ENCODE measurements at places on chromosomes 1 and 21.
A peak's percentile ranks its signal among the peaks of the same experiment; 100 is the strongest.

GRCh38 chr1:205339717-205340116, 17.0 kb downstream of the KLHDC8A start:
- no peak for DNase-seq

- DNase-seq, result no peak
These were observed 226.7 kb downstream of the KCNT2 start for GRCh38 chr1:196381544-196381943.

- DNase-seq, result no peak
These were observed 59.8 kb downstream of the ERG start for GRCh38 chr21:38438462-38438893.

DNA sequence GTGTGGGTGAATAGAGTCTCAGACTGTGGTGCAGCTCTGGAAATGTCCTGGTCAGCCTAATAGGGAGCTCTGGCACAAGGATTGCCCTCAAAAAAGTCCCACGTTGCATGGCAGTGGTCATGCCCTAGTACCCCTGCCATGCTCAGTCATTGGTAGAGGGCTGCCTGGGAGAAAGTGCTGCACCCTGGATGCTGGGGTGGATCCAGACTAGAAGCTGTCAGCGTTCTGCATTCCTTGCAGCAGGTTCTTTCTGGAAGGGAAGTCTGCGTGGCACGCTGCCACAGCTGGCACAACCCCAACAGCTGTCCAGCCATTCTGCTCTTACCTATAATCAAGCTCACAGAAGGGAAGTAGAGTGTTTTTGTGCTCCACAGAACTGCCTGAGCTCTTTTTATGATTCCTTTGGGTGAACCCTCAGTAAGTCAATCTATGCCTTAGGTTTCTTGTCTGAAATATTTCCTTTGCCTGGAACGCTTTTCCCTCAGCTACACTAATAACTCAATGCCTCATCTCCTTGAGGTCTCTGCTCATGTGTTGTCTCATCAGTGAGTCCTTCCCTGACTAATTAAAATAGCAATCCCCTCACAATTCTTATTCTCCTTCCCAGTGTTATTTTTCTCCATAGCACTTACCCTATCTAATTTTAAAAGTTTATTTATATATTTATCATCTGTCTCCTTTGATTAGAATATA, 61.5 kb upstream of the JAK1 start:
- DNase-seq, result no peak

GRCh38 chr1:206419783-206420182, 50.5 kb upstream of the IKBKE start:
- no peak for DNase-seq

GRCh38 chr21:37460196-37460595, 93.6 kb downstream of the DYRK1A start:
- no peak for DNase-seq

- no peak for DNase-seq
These were observed 1.2 kb upstream of the FHAD1 start for GRCh38 chr1:15245593-15246360.

DNA sequence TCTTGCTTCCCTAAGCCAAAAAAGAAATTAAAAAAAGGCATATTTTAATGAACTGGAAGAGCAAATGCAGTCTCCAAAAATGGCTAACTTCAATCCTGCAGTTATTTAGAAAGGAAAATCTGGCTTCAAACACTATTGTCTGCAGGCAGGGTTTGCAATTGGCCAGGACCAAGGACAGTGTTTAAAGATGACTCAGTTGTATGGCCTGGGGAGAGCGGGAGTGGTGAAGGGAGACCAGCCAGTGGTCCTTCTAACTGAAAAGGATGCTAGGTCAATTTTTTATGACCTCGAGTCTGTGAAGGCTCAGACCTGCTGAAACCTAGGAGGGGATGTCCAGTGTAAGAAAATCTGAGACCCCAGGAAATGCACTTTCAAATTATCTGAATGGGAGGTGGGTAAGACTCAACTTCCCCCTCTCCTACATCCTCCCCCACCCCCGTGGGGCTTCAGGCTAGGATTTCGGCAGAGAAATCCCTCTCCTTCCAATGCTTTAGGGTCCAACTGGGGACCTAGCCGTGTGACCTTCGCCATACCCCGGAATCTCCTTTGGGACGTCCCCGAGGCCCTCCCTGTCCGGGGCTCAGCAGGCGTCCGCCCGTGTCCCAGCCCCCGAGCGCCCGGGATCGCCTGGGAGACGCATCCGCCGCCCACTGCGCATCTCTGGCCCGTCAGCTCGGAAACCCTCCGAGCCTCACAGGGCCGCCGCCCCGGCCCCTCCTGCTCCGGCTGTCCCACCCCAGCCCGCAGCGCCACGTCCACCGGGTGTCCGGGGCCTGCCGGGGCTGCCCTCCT, 602 bp upstream of the RIMKLA start:
- no peak for DNase-seq

DNA sequence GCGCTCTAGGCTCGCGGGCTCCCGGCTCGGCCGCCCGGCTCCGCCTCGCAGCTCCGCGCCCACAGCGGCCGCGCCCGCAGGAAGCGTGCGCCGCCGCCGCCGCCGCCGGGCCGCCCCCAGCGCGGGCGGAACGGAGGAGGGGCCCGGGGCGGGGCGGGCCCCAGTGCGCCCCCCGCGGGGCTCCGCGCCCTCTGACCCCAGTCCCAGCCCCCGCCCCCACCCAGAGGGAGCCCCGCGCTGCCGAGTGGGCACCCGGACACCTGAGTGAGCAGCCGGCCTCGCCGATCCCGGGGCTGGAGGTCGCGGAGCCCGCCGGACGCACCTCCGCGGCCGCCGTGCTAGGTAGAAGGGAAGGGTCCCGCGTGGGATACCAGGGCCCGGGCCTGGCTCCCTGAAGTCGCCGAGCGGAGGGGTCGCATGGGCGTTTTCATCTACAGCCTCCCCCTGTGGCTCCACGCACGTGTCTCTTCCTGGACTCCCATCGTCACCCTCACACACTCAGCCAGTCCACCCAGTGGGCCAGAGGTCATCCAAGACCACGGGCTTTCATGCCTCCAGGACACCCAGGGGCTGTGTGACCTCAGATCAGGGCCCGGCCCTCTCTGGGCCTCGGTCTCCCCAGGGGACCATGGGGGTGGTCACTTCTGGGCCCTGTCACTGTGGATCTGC, at the start of gene SDC3:
SDC3 (minus strand) TSS at position 63 of the 669 bp plus-strand sequence. CDS start 172 bp downstream, outside the sequence.
- no peak for DNase-seq

DNA sequence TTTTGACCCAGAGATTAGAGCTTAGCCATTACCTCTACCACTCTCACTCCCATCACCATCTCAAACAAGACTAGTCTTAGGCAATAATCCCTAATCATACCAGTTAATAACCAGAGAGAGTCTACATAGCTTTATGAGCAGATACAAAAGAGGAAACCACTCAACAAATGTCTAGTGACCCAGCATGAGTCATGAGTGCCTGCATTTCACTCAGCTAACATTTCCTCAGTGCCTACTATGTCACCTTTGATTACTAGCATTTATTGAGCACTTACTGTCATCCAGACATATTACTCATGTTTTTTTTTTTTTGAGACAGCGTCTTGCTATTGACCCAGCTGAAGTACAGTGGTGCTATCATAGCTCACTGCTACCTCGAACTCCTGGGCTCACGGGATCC, 35.9 kb upstream of the GALNT2 start:
- DNase-seq, result no peak

DNA sequence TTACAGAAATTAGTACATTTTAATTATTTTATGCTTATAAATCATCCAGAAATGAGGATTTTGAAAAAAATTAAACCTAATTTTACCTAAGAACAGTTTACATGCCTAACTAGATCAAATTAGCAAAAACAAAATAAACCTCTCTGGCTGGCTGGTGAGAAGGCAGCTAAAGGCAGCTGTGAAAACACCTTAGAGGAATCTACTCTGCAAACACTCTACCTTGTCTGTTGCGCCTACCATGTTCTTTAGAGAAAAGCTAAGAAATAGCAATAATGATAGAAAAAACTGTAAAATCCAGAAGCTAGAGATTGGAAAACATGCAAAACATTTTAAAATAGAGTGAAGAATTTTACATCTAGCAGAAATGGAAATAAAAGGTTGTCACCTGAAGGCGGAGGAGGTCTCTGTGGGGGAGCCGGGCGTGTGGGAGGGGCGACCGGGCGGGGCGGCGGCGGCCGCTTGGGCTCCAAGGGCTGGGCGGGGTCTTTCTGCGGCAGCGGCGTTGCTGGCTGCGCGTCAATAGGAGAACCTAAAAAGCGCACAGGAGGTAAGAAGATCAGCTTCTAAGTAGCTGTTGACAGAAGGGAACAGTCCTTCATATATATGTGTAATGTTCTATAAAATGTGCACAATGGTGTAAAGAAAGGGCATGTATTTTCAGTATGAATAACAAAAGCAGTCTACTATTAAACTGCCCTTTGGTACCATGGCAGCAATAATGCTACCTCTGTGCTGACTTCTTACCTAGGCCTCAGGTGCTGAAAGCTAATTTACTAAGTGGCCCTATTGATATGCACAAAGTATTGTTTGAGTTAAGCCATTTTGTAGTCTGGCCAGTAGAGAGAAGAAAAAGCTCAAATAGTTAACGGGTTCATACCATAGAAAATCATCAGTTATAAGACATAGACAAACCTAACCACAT, 33.3 kb upstream of the CFAP298 start:
- no peak for DNase-seq

DNA sequence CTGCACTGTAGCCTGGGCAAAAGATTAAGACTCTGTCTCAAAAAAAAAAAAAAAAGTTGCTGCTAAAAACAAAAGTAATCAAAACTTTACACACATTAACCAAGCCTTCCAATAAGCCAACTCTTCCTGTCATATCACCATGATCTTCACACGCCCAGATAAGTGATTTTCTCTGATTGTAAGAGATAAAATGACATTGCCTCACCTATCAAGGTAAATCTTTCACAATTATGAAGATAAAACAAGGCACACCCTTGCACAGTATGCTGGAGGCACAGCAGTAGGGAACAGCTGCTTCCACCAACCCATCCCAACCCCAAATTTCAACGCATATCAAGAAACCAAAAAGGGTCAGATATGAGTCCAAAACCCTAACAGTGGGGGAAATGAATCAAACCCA, 8.8 kb upstream of the TIAM1 start:
- DNase-seq, result peak; percentile 37

- no peak for DNase-seq
These were observed 31.3 kb downstream of the CCN1 start for GRCh38 chr1:85611856-85612255.

- DNase-seq, result no peak
These were observed 438 bp downstream of the MRPS6 start for GRCh38 chr21:34073749-34074282.

- DNase-seq, result no peak
These were observed 155.3 kb downstream of the ADSS2 start for GRCh38 chr1:244296447-244296846.

GRCh38 chr1:229758101-229759036, 132.3 kb downstream of the URB2 start:
- no peak for DNase-seq

DNA sequence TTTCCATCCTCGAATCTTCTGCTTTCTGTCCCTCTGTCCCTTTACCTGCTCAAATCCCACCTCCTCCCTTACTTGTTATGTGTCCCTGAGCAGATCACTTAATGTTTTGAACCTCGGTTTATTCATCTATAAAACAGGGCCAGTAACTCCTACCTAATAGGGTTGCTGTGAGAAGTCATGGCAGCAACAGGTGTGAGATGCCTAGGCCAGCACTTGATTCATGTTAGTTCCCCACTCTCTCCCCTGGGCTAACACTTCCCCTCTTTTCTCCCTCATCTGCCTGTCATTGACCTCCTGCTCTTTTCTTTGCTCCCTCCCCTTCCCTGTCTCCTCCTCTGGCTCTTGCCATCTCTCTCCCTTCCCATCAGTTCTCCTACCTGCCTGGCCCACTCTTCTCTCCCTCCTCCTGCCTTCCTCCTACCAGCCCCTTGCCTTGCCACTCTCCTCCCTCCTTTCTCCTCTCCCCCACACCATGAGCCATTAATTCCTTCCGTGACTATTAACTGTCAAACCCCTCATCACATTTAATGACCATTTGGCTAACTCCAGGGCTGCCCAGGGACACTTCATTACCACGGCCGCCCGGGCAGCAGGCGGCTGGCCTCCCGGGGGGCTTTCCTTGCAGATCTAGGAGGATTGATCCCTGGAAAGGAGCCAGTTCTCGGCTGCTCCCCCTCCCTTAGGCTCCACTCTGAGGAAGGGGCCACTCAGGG, 90.6 kb upstream of the CD1D start:
- no peak for DNase-seq

DNA sequence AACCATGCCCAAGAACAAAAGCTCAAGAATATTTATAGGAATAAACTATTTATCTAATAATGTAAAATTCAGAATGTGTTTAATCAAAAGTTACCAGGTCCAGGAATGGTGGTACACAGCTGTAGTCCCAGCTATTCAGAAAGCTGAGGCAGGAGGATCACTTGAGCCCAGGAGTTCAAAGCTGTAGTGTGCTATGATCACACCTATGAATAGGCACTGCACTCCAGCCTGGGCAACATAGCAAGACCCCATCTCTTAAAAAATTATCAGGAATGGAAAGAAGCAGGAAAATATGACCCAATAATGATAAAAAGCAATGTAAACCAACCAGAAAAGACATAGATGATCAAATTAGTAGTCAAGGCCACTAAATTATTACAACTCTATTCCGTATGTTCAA, 62.2 kb upstream of the DR1 start:
- DNase-seq, result no peak

DNA sequence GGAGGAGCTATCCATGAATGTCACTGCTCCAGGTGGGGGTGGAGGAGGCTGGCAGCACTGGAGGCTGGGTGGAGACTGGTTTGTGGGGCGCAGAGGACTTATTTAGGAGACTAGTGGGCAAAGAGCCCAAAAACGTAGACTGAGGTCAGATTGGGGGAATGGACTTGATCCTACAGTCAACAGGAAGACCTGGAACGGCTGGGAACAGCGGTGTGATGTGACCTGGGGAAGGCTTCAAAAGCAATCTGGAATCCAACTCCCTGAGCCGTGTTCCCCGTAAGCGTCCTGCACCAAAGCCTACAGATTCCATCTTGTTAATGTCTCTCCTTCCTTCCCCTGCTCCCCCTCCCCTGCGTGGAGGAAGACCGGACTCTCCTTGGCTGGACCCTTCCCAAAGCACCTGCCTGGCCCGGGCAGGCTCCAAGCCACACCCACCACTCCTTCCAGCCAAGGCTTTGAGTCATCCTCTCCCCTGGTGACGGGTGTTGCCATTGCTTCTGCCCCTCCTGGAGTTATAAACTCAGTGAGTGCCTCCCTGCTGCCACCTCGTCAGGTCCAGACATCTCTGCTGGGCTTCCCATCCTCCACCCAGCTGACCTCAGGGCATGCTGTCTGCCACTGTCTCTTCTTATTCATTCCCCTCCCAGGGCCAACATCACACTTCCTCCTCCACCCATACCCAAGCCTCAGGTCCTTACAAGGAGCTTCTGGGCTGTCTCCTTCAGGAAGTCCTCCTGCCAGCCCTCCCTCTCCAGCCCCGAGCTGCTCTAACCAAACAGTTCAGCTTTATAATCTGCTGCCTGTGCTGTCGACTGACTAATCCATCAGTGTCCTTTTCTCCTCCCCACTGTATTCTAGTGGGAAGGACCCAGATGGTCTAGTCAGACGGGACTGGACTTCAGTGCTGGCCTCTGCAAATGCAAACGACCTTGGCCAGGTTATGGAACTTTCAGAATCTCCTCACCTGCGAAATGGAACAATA, 1.6 kb upstream of the CLSTN1 start:
- peak; percentile 41 for DNase-seq

All from central memory CD4-positive, alpha-beta T cell (primary cell).